ENCODE measurements at places on chromosomes 16 and 17.

- DNase-seq: no peak
These were observed 448 bp downstream of the STAT5B start for GRCh38 chr17:42275527-42276358.

DNA sequence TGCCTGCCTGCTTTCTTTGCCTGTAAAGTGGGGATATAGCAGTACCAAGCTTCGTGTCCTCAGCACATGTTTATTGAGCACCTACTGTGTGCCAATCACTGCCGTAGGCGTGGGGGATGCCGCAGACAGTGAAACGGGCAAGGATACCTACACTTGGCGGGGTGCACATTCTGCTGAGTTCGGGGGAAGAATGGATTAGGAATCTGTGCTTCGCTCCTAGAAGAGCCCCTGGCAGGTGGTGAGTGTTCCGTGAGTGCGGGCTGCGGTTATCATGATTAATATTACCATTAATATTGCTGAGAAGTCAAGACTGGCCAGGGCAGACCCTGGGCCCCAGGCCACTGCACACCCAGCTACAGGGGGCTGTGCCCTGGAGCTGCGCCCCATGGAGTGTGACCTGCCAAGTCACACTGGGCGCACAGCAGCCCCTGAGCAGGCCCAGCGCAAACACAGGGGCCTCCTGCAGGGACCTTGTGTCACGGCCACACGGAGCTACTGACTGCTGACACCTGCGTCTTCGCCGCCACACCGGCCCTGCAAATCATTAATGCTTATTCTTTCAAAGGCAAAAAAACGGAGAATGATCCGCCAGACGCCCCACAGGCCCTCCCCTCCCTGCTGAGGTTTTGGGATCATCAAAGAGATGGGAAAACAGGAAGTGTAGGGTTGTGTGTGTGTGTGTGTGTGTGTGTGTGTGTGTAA, 213.4 kb upstream of the GSE1 start:
- no peak for DNase-seq

DNA sequence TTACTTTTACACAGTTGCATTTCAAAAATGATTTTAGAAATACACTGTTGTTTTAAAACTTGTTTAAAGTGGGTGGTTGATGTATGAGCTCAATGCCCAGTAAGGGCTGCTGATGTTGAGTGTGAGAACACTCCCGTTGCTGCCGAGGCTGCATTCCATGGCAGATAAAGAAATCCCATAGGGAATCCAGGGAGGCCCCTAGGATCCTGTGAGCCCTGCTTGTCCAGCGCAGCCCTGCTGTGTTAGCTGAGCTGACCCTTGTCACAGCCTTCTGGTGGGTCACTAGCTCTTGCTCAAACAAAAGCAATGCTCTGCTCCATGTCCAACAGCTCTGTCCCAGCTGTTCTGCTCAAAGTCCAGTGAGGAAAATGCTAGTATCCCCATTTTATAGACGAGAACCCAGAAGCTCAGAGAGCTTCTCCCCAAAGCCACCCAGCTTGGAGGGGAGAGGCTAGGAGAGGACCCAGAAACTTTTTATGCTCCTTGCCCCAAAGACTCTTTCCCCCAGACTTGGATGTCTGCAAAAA, 18.6 kb upstream of the COL1A1 start:
- DNase-seq: no peak

- DNase-seq: no peak
These were observed 5.2 kb downstream of the SECTM1 start for GRCh38 chr17:82328141-82328993.

- DNase-seq: peak; percentile 75
These were observed 5.2 kb upstream of the RGS9 start for GRCh38 chr17:65131946-65132345.

DNA sequence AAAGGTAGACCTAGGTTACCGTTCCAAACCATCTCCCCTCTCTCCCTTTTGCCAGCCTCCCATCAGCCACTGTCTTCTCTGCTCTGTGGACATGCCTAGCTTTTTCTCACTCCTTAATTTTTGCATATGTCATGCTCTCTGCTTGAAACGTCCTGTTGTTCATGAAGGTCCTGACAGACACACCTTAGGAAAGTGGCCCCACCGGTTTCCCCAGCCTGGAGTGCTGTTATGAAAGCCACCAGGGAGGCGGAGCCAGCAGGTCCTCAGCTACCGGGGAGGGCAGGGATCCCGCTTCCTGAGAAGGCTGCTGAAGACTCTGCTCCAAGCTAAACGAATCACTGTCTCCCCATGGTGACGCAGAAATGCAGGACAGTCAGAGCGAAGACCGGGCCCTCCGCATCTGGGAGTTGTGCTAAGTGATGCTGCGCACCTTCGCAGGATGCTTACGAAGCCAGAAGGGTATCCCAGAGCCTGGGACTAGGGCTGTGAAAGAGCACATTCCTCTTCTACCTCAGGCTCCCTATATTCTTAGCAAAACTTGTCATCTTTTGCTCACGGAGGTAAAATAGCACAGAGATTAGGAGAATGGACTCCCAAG, 2.3 kb upstream of the SLC16A11 start:
- DNase-seq: no peak

GRCh38 chr17:33750943-33751701, 458.0 kb upstream of the ASIC2 start:
- peak; percentile 43 for DNase-seq

DNA sequence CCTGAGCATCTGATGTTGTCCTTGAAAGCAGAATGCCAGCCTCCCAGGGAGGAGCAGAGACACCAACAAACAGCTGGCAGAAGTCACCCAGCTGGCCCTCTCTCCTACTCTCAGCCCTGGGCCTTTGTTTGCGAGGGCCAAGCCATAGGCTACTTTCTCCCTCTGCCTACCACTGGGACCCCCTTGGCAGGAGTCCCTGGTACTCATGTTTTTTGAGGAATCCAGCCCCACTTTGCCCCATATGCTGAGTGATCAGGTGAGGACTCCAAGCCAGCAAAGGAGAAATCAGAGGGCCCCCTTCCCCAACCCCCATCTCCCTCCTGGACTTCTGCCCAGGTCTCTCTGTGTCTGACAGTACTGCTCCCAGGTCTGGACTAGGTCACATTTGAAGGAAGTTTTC, 121.9 kb downstream of the USP31 start:
- no peak for DNase-seq

- DNase-seq: peak; percentile 87
These were observed 2.2 kb upstream of the ATP6V0A1 start for GRCh38 chr17:42456223-42457106.

GRCh38 chr16:28821874-28822519, 802 bp upstream of the ATXN2L start:
- peak; percentile 30 for DNase-seq

DNA sequence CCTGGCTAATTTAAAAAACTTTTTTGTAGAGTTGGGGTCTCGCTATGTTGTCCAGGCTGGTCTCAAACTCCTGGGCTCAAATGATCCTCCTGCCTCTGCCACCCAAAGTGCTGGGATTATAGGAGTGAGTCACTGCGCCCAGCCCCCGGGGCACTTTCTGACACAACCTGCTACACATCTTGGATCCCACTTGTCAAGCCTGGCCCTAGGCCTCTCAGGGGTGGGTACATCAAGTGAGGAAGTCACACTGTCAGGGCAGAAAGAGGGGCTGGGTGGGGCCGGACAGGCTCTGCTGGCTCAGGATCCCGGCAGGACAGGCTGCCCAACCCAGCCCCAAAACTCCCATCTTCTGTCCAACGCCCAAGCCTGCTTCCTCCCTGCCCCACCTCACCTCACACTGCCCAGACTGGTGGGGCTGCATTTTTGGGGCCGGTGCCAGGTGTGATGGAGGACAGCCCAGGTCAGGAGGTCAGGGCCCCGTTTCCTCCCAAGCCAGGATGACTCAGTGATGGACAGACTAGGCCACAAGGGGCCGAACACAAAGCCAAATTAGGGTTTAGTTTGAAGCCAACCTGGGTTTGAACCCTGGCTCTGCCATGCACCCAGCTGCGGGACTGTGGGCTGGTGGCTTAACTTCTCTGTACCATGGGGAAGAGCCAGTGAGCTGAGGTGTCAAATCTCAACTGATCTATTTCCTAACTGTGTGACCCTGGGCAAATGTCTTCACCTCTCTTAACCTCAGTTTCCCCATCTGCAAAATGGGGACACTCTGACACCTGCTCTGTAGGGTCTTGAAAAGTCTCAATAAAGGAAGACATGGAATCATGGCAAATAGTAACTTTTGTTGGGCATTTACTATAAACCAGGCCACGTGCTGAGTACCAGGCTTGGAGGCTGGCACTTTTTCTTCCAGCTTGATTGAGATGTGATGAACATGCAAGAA, 8.9 kb upstream of the PPL start:
- peak; percentile 59 for DNase-seq

- DNase-seq: no peak
These were observed 27.3 kb upstream of the CBFA2T3 start for GRCh38 chr16:89004209-89004831.

- no peak for DNase-seq
These were observed 993.4 kb upstream of the EEF2KMT start for GRCh38 chr16:6091021-6091420.

DNA sequence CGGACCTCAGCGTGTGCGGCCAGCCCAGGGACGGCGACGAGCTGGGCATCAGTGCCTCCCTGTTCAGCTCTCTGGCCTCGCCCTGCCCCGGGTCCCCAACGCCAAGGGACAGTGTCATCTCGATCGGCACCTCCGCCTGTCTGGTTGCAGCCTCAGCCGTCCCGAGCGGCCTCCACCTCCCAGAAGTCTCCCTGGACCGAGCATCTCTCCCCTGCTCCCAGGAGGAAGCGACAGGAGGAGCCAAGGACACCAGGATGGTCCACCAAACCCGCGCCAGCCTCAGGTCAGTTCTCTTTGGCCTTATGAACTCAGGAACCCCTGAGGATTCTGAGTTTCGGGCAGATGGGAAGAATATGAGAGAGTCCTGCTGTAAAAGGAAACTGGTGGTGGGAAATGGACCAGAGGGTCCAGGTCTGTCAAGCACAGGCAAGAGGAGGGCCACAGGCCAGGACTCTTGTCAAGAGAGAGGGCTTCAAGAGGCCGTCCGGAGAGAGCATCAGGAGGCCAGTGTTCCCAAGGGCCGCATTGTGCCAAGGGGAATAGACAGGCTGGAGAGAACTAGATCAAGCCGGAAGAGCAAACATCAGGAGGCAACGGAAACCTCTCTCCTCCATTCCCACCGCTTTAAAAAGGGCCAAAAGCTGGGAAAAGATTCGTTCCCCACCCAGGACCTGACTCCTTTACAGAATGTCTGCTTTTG, 825 bp downstream of the HASPIN start:
- DNase-seq: no peak

DNA sequence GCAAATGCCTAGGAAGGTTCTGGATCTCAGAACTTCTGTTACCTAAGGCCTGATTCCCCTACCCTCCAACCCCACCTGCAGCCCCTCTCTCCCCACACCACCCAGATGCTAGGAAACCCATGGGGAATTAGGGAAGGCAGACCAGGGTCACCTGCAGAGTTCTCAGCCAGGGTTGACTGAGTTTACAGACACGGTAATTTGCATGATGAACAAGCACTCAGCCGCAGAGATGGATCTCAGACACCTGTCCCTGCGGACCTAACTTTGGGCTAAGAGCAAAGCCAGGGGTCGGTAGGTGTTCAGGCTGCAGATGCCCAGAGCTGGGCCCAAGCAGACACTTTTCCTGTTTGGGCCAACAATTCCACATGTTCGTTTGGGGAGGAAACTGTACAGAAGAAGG, 2.9 kb downstream of the ABI3 start:
- DNase-seq: no peak

DNA sequence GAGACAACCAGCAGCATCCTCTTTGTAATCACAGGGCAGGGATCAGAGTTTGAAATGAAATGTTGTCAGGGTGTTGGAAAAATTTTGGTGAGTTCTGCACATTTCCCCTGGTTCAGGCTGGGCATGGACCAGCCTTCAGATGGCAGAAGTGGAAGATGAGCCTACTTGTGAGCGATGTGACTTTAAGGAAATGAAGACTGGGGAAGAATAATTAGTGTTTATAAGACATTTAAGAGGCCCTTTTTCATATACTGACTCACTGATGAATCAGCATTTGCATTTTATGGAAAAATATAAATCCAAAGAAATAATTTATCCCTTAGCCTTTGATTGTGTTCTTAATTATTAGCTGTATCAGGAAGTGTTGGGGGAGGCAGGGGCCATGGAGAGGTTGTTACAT, 20.9 kb downstream of the GPR179 start:
- DNase-seq: no peak

- no peak for DNase-seq
These were observed 57.7 kb downstream of the OR1D5 start for GRCh38 chr17:3005696-3006095.

DNA sequence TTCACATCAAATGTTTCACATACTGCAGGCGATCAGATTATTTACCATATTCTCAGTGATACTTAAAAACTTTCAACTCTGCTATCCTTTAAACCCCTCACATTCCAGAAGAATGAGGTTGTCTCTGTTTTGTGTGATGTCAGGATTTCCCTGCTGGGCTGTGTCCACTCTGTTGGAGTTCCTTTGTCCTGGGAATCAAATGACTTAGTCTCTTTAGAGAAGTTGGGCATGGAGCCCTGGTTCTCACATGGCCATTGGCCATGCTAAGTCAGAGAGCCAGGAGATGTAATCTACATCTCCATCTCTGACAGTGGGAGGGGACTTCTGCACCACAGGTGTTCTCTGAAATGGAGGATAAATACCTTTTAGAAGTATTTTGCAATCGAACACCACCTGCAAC, 205.1 kb upstream of the MAF start:
- peak; percentile 30 for DNase-seq

GRCh38 chr17:82350182-82351030, 8.6 kb upstream of the TEX19 start:
- no peak for DNase-seq

- DNase-seq: no peak
These were observed 9.4 kb upstream of the ATP2A3 start for GRCh38 chr17:3973495-3974137.

DNA sequence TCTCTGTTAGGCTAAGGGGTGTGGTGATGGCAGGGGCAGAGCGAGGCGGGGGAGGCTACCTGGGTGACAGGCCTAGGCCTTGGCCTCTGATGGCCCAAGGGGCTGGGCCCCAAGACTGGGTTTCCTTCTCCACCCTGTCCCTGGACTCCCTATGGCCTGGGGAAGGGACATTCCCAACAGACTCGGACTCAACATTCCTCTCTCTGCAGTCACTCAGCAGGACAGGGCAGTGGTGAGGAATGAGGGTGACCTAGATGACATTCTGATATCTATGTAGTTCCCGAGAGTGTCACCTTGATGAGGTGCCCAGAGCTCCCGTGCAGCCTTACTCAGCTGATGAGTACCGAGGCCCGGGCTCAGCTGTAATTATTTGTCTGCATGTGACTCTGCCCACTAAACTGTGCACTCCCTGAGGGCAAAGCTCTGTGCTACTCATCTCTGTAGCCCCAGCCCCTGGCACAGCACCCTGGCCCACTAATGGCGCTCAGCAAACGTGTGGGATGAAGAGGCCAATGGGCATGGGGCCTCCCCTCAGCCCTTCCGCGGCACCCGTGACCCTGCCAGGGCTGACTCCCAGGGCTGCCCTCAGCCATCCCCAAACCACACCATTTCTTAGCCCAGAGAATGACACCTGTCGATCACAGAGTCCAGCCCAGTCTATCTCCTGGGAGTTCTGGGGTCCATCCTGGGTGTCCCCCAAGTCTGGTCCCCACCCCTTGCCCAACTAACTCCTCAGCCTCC, 2.2 kb downstream of the PLCD3 start:
- peak; percentile 38 for DNase-seq

- DNase-seq: peak; percentile 7
These were observed 227.3 kb downstream of the HS3ST3A1 start for GRCh38 chr17:13374203-13375143.

GRCh38 chr16:10883004-10883403, 6.0 kb downstream of the CIITA start:
- peak; percentile 74 for DNase-seq

GRCh38 chr17:64107500-64108236, 22.3 kb downstream of the ERN1 start:
- peak; percentile 43 for DNase-seq
